Heart left ventricle (tissue), 16 donors: ENCODE measurements at places on chromosomes 7 and 10. TPM values are rescaled to one million over a fixed set of nuclear protein-coding genes. Genes with fewer than 3 reads are reported as not detected.

Gene CRYGN
- not detected for total RNA-seq

Gene DOCK1
- total RNA-seq, result 20.6 TPM

Gene PIP
- total RNA-seq, result not detected

Gene ZNF804B
- not detected for total RNA-seq

Gene SAP25
- not detected for total RNA-seq

Gene CPA4
- not detected for total RNA-seq

Gene GIMAP4
- 35.8 TPM for total RNA-seq

Gene CD36
- 1,087 TPM for total RNA-seq

Gene ATRNL1
- 17.8 TPM for total RNA-seq

DNA sequence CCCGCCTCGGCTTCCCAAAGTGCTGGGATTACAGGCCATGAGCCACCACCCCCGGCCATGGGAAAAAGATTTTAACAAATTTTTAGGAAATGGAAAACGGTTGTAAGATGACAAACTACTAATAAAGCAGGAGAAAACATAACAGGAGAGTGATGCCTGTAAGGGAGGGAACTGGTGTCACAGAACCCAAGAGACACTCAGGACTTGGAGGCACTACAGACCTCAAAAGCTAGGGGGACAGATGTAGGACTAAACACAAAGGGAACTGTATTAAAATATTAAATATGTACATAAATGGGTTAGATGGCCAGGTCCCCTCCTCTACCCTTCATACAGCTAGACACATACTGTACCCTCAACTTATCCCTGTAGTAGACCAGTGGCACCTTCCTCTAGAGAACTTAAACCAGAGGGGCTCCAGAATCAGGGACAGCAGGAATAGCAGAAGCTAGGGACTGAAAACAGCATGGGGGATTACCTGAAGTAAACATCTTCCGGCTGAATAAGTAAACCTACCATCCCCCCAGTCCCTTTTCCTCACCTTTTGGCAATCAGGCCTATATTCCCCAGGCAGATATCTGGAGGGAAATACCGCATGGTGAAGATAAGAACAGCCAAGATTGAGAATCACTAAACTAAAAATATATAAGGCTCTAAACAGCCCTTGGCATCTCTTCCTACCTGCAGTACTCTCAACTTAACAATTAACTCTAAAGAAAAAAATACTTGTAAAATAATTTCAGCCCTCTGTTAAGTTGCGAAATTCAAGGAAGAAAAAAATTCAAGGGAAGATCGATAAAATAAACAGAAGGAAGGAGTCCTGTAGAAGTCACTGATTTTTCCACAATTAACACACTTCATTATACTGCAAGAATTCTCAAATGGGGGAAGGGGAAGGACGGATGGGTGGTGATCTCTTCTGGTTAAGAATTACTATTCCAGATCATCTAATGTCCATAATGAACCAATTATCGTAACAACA, 15.5 kb downstream of the TM9SF3 start:
- no peak for DNase-seq
- H3K27me3 ChIP-seq, result no peaks in the 10 kb centered on the region
- H3K36me3 ChIP-seq, result no peaks in the 10 kb centered on the region
- H3K27ac ChIP-seq, result no peak overlapping the region
- H3K4me1 ChIP-seq, result peaks cover 31% of the 10 kb centered on the region

GRCh38 chr10:112768121-112768520, 181.9 kb upstream of the TCF7L2 start:
- no peaks in the 10 kb centered on the region for H3K36me3 ChIP-seq
- DNase-seq, result no peak
- no peaks in the 10 kb centered on the region for H3K4me1 ChIP-seq
- no peak overlapping the region for H3K4me3 ChIP-seq

GRCh38 chr10:70315815-70316214, 32.0 kb upstream of the NPFFR1 start:
- no peak for DNase-seq
- no peaks in the 10 kb centered on the region for H3K36me3 ChIP-seq
- H3K4me3 ChIP-seq, result no peak overlapping the region
- no peaks in the 10 kb centered on the region for H3K27me3 ChIP-seq

DNA sequence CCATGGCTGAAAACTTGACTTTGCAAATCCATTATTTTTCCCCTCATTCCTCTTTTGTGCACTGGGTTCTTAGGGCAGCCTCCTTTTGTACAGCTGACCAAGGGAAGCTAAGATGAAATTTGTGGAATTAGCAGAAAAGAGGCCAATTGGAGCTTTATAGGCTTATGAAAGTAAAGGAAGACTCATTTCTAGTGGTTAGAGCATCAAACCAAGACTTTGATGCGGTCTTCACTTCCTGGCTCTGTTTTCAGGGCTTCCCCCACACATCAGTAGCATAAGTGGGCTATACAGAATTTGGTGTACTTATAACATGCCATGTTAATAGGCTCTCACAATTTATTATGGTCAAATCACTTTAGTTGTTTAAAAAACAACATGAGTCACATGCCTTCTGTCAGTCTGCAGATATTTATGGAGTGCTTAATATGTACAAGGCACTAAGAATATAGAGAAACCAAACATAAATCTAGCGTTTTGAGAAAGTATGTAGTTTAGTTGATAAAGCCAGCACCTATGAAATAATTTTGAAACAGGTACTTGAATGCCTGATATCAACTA, 5.7 kb downstream of the AUTS2 start:
- H3K4me1 ChIP-seq, result peaks cover 11% of the 10 kb centered on the region
- H3K36me3 ChIP-seq, result no peaks in the 10 kb centered on the region
- H3K27me3 ChIP-seq, result no peaks in the 10 kb centered on the region
- no peak overlapping the region for H3K4me3 ChIP-seq
- no peak overlapping the region for H3K27ac ChIP-seq

DNA sequence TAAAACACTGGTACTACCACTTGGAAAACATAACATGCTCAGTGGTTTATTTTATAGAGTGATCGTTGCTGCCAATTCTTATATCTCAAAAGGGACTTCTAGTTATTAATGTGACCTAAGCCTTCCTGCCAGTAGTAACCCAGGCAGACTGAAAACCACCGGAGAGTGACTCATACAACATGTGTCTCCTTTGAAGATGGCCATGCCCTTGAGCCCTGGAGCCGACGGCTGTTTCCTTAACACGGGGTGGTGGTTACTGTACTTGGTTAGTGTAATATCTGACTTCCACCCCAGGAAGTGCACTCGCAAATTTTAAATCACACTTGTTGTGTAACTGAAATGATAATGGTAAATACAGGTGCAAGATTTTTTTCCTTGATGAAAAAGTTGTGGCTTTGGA, 30.5 kb downstream of the JAKMIP3 start:
- no peak for DNase-seq
- no peaks in the 10 kb centered on the region for H3K36me3 ChIP-seq
- no peak overlapping the region for H3K4me3 ChIP-seq
- no peaks in the 10 kb centered on the region for H3K4me1 ChIP-seq
- H3K27me3 ChIP-seq, result no peaks in the 10 kb centered on the region

- peak; percentile 58 for DNase-seq
- H3K4me1 ChIP-seq, result no peaks in the 10 kb centered on the region
- no peak overlapping the region for H3K4me3 ChIP-seq
- H3K27ac ChIP-seq, result no peak overlapping the region
Observed at GRCh38 chr10:323651-324293, 188.5 kb downstream of the ZMYND11 start.

GRCh38 chr7:157687845-157688532, 351.2 kb downstream of the DNAJB6 start:
- H3K4me3 ChIP-seq, result no peak overlapping the region
- no peak overlapping the region for H3K27ac ChIP-seq
- DNase-seq, result no peak
- peaks cover 20% of the 10 kb centered on the region for H3K4me1 ChIP-seq
- peaks cover 75% of the 10 kb centered on the region for H3K27me3 ChIP-seq
- no peaks in the 10 kb centered on the region for H3K36me3 ChIP-seq

GRCh38 chr7:113131367-113131766, 13.0 kb upstream of the SMIM30 start:
- no peaks in the 10 kb centered on the region for H3K4me1 ChIP-seq
- DNase-seq, result no peak
- H3K4me3 ChIP-seq, result no peak overlapping the region
- H3K27me3 ChIP-seq, result no peaks in the 10 kb centered on the region
- H3K36me3 ChIP-seq, result no peaks in the 10 kb centered on the region
- no peak overlapping the region for H3K27ac ChIP-seq

- peaks cover 24% of the 10 kb centered on the region for H3K4me1 ChIP-seq
- no peak for DNase-seq
- no peaks in the 10 kb centered on the region for H3K27me3 ChIP-seq
- H3K4me3 ChIP-seq, result no peak overlapping the region
Observed at GRCh38 chr7:44469461-44470134, 20.9 kb downstream of the NUDCD3 start.

DNA sequence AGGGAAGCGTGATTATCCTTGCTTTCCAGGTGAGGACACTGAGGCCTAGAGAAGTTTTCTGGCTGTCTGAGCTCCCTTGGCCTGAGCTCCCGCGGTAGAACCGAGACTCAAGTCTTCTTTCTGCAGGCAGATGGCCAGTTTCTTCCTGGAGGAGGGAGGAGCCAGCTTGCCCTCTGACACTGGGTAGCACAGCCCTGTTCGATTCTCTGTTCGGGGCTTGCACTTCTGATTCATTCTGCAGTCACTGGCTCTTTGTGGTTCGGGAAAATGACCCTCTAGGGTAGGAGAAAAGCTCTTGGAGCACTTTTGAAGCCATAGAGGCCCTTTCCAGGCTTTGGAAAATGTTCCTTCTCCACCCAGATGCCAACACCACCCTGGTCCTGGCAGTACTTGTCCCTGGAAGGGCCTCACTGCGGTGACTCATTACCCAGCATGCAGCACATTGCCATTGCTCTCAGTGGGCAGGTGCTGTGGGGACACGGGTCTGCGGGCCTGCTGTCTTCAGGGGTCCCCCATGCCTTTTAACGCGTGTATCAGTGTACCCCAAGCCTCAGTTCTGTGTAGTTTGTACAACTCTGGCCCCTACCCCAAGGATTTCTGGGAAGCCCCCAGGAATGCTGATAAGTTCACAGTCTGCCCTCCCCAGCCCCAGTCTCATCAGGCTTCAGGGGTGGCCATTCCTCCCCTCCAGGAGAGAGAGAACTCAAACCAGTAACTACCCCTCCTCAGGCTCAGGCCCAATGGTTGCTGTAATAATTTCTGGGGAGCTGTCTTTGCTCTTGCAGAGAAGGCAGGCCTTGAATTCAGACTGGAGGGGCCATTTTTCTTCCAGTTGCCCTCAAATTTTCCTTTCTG, 11.9 kb downstream of the CHST3 start:
- H3K4me3 ChIP-seq, result no peak overlapping the region
- no peaks in the 10 kb centered on the region for H3K27me3 ChIP-seq
- DNase-seq, result peak; percentile 66
- peak overlapping the region; percentile 87 for H3K27ac ChIP-seq
- H3K36me3 ChIP-seq, result no peaks in the 10 kb centered on the region
- H3K4me1 ChIP-seq, result peaks cover 10% of the 10 kb centered on the region

GRCh38 chr7:155263051-155263450, 34.6 kb upstream of the INSIG1 start:
- no peak overlapping the region for H3K4me3 ChIP-seq
- no peaks in the 10 kb centered on the region for H3K27me3 ChIP-seq
- H3K4me1 ChIP-seq, result peaks cover 1% of the 10 kb centered on the region
- no peak for DNase-seq

GRCh38 chr7:150831851-150832250, 20.5 kb upstream of the AOC1 start:
- no peaks in the 10 kb centered on the region for H3K27me3 ChIP-seq
- no peaks in the 10 kb centered on the region for H3K4me1 ChIP-seq
- no peak overlapping the region for H3K4me3 ChIP-seq
- H3K27ac ChIP-seq, result no peak overlapping the region
- H3K36me3 ChIP-seq, result no peaks in the 10 kb centered on the region
- DNase-seq, result no peak

GRCh38 chr10:32972460-32972859, 14.4 kb upstream of the ITGB1 start:
- H3K36me3 ChIP-seq, result no peaks in the 10 kb centered on the region
- no peaks in the 10 kb centered on the region for H3K27me3 ChIP-seq
- DNase-seq, result no peak
- peak overlapping the region; percentile 45 for H3K27ac ChIP-seq
- H3K4me1 ChIP-seq, result peaks cover 19% of the 10 kb centered on the region

- H3K27me3 ChIP-seq, result no peaks in the 10 kb centered on the region
- no peaks in the 10 kb centered on the region for H3K36me3 ChIP-seq
- no peak for DNase-seq
- no peak overlapping the region for H3K4me3 ChIP-seq
Observed at GRCh38 chr7:136079478-136079892, 102.3 kb upstream of the MTPN start.

- H3K27ac ChIP-seq, result no peak overlapping the region
- H3K4me3 ChIP-seq, result no peak overlapping the region
- no peaks in the 10 kb centered on the region for H3K27me3 ChIP-seq
- no peaks in the 10 kb centered on the region for H3K36me3 ChIP-seq
- DNase-seq, result peak; percentile 32
Observed at GRCh38 chr7:105776068-105776790, 100.2 kb downstream of the ATXN7L1 start.

GRCh38 chr7:107891636-107892366, 818 bp downstream of the DLD start:
- no peaks in the 10 kb centered on the region for H3K27me3 ChIP-seq
- H3K27ac ChIP-seq, result peak overlapping the region; percentile 94
- no peak for DNase-seq
- H3K4me1 ChIP-seq, result peaks cover 55% of the 10 kb centered on the region
- H3K4me3 ChIP-seq, result peak overlapping the region; percentile 69
